ENCODE measurements at places on chromosomes 5 and 9.

GRCh38 chr5:62386824-62387223, 16.9 kb downstream of the DIMT1 start:
- DNase-seq: no peak

- DNase-seq: no peak
These were observed 179.1 kb downstream of the GOLPH3 start for GRCh38 chr5:31995006-31995405.

- no peak for DNase-seq
These were observed 10.5 kb downstream of the MLLT3 start for GRCh38 chr9:20611691-20612287.

- no peak for DNase-seq
These were observed 49.4 kb downstream of the ROPN1L start for GRCh38 chr5:10490927-10491672.

DNA sequence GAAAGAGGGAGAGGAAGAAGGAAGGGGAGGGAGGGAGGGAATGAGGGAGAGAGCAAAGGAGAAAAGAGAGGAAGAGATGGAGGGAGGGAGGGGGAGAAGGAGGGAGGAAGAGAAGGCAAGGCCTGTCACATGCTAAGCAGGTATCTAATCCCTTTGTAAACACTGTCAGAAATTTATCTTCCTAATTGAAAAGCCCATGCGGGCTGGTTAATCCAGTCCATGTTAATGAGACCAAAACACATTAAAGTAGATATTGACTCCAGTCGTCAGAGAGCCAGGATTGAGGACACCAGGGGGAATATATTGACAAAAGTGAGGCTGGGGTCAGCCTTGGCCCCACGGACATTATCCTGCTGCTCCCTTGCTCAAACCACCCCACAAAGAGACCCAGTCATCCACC, 37.4 kb upstream of the ALDH1B1 start:
- no peak for DNase-seq

- no peak for DNase-seq
These were observed 53.3 kb upstream of the IL17B start for GRCh38 chr5:149432376-149432775.

DNA sequence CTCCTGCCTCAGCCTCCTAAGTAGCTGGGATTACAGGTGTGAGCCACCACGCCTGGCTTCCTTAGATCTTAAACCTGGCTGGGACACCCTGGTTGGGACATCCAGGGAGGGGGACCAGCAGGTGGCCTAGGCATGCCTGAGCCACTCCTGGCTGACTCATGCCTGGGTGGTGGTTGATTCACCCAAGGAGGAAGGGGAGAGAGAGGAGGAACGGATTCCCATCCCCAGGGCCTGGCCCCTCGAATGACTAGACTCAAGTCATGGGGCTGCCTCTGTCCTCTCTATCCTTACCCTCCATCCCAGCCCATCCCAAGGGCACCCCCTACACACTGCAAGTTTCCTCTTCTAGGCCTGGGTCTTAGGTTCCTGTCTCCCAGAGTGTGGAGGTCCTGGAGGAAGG, 12.7 kb downstream of the EEIG1 start:
- no peak for DNase-seq

GRCh38 chr5:62312674-62313073, 6.7 kb downstream of the KIF2A start:
- DNase-seq: no peak

GRCh38 chr9:132942541-132943182, 1.8 kb downstream of the TSC1 start:
- DNase-seq: no peak

DNA sequence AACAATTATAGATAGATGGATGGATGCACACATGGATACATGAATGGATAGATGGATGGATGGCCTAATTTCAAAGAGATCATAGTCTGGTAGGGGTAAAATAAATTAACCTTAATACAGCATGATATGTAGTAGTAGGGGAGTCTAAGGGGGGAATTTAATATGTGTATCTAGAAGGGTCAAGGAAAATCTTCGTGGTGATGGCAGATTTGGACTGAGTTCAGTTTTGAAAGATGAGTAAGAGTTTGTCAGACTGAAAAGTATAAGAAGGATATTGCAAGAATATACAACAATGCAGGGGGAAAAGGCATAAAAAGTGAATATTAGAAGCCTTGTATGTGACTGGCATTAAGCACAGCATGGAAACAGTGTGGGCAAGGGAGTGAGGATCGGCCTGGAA, 98.7 kb downstream of the ZNF462 start:
- no peak for DNase-seq

DNA sequence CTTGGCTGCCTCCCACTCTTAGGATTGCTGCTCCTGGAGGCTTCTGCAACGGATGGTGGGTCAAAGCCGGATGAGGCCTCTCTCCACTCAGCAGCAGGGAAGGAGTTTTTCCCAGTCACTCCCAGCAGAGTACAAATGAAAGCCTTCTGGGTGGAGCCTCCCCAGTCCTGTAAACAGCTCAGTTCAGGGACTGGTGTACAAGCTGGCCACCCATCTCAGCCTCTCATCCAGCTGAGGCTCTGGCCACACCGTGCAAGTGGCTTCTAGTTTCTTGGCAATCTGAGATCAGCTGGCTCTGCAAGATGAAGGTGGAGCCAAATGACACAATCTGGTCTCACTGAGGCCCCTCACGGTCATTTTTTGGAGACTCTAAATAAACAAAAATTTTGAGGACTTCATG, 10.0 kb downstream of the GPX3 start:
- DNase-seq: no peak

- no peak for DNase-seq
These were observed 53.1 kb downstream of the HCN1 start for GRCh38 chr5:45643056-45643455.

DNA sequence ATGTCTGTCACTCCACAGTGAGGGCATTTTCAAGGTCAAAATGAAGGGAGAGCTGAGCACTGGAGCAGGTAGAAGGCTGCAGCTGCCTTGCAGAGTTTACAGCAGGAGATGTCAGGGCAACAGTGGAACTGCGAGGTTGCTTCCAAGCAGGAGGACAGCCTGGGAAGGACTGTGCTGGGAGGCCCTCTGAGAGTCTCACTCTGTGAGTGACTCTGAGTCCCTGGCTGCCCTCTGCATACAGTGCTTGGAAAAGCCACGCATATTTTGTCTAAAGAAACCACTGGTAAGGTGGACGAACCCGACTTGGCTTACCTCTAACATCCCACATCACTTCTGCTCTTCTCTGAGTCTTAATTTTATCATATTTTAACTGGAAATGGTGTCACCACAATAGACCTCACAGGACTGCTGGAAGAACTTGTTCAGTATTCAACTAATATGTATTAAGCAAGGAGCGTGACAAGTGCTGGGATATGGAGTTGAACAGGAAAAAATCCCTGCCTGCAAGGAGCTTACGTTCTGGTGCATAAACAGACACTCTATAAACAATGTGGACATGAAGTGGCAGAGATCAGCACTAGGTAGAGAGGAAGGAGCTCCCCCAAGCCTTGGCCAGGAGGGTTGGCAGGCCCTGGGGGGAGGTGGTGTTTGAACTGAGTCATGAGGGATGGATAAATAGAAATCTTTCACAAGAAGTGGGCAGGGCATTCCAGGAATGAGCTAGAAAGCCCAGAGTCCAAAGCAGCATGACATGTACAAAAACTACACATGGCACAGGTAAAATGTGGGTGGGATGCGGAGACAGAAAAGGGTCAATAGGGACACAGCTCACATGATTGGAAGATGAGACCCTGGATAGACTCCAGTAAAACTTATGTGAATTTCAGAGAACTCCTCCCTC, 64.0 kb upstream of the FOXE1 start:
- no peak for DNase-seq

GRCh38 chr5:178201927-178202235, 2.5 kb upstream of the HNRNPAB start:
- no peak for DNase-seq

- no peak for DNase-seq
These were observed 303.0 kb upstream of the PDE4D start for GRCh38 chr5:60196385-60197113.

GRCh38 chr9:18487611-18488010, 13.7 kb downstream of the ADAMTSL1 start:
- DNase-seq: no peak

DNA sequence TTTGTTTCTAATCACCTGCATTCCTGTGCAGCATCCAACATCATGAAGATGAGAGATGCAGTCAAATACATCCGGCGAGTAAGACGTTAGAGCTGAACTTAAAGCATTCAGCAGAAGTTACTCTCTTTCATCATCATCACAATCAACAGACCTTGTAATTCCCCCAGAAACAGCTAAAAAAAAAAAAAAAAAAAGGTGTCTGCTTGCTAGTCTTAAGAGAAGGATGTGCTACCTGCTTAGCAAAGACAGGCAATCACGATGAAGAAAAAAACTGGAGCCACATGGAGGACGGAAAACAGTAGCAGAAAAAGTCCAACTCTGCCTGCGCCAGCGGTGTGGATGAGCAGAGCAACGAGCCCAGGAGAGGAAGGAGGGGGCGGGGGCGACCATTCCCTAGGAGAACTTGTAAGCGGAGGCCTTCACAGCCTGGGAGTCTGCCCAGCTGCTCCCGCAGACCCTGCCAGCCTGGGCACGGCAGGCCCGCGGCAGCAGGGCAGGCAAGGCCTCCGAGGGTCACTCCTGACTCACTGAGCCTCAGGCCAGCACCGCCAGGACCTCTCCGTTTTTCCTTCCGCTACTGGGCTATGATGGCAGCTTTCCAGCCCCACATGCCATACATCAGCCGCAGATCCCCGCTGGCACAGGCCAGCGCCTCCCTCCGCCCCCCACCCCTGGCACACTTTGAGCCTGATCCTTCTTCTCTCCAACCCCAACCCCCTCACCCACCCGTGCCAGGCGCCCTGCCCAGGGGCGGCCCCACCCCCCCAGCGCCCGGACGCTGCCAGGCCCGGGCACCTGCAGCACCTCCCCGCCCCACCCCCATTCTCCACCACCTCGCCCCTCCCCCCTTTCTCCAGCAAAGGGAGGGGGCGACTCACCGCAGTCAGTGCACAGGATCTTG, 1.4 kb downstream of the NRG2 start:
- DNase-seq: no peak

- peak; percentile 51 for DNase-seq
These were observed 9.7 kb downstream of the ORM2 start for GRCh38 chr9:114339130-114339908.

DNA sequence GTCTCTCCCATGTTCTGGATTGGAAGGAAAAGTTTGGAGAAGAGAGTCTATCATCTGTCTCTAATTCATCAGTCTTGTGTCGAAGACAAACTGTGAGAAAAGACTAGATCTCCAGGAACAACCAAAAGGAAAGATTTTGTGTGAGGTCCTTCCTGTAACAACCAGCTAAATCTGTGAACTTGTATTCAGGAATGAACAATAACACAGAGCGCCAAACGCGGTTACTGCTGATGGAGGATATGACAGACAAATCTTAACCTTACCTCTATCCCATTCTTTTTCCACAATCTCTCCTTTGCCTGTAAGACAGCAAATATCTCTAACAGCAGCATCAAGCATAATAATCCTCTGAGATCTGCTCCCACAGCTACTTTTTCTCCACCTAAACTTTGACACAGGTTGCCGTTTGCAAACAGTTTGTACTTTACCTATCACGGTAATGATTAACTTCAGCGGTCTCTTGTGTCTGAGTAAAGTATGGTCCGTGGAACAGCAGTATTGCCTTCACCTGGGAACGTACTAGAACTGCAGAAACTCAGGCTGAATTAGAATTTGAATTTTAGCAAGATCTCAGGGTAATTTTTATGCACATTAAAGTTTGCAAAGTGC, 387.6 kb downstream of the ELAVL2 start:
- DNase-seq: no peak

DNA sequence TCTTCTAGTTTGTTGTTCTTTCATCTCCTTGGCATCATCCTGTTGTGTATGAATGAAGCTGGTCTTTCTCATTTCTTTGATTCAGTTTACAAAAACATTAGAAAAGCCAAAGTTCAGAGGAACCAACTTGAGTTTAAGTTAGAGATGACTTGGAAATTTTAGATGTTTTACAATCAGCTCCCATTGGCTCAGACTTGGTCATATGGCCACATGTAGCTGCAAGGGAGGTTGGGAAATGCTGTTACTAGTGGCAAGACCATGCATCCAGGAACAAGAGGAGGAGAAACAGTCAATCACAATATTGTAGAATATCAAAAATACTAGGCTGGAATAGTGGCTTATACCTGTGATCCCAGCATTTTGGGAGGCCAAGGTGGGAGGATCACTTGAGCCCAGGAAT, 19.5 kb downstream of the CARD6 start:
- no peak for DNase-seq

GRCh38 chr9:117992006-117992405, 287.8 kb downstream of the TLR4 start:
- DNase-seq: no peak

DNA sequence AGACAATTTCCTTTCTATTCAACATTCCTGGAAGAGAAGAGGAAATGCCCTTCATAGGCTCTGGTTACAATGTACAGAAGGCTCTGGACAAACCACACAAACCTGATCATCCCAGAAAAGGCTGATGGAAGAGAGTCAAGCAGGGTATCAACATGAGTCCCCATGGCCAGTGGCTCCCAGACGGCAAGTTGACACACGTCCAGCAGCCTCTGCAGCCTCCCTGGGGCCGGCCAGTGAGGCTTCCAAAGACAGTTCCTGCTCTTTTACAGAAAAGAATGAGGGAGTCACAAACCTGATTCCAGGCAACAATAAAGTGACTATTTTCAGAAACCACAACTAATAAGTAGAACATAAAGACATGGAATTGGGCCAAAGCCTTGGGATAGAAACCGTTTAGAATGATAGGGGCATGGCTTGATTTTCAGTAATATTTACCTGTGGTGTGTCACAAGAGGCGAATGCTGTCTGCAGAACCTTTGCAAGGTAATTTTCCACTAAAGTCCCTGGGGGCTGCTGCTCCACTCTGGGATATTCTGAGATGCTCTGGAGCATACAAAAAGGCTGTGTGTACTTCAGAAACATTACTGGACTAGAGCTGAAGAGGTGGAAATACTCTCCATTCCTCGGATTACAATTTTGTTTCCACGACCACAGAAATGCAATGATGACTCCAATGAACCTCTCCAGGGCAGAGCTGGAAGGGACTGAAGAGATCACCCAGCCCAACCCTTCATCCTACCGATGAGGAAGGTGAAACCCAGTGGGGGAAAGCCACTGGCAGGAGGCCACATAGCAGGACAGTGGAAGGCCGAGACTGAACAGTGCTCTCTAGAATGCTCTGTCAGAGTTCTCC, 10.4 kb downstream of the MED27 start:
- no peak for DNase-seq

DNA sequence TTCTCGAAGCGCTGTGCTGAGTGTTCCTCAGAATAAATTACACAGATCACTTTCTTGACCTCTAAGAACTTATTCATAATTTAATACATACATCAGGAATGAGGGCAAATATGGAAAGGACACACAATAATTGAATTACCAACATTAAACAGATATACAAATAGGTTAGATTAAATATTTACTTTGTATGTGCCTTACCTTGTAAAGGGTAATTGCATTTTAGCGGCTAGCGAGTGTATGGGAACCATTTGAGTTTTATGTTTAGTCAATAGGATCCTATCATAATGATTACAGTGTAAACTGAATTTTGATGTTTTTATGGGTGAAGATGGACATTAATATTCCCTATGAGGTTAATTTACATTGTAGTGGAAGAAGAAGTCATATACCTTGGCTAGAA, 1187.1 kb upstream of the WWC1 start:
- DNase-seq: no peak

GRCh38 chr9:110801426-110801825, 132.8 kb downstream of the MUSK start:
- DNase-seq: no peak

Data from stimulated activated CD4-positive, alpha-beta T cell treated with anti-CD3 and anti-CD28 coated beads, TNF-alpha, amount 100 ng/mL, for 24 hours (primary cell).